NCI-H526 (cell line): ENCODE measurements at places on chromosomes 11 and 22.
A peak's percentile ranks its signal among the peaks of the same experiment; 100 is the strongest.

- DNase-seq, result no peak
These were observed 9.5 kb upstream of the RIC3 start for GRCh38 chr11:8178297-8178696.

GRCh38 chr22:27531782-27532530 lies 269.6 kb downstream of the MN1 start:
- no peak for DNase-seq

- DNase-seq, result no peak
These were observed 45.9 kb upstream of the ARHGAP20 start for GRCh38 chr11:110757962-110758755.

DNA sequence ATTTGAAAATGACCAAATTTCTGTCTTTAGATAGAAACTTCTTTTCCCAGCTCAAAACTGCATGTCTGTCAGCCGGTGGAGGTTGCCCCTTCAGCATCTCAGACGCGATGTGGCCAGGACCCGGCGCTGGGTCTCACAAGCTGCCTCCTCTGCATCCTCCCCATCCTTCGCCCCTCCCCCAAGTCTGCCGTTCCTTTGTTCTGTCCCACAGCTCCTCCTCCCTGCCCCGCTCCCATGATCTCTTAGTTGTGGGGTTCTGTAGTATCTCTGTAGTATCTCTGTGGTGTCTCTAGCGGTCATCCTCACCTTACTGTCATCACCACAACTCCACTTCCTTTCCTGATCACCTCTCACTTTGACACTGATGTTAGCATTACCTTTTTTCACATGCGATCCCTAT lies 49.9 kb downstream of the TRAF6 start:
- DNase-seq, result no peak

- peak; percentile 7 for DNase-seq
These were observed 26.8 kb upstream of the RAG1 start for GRCh38 chr11:36540998-36541397.

DNA sequence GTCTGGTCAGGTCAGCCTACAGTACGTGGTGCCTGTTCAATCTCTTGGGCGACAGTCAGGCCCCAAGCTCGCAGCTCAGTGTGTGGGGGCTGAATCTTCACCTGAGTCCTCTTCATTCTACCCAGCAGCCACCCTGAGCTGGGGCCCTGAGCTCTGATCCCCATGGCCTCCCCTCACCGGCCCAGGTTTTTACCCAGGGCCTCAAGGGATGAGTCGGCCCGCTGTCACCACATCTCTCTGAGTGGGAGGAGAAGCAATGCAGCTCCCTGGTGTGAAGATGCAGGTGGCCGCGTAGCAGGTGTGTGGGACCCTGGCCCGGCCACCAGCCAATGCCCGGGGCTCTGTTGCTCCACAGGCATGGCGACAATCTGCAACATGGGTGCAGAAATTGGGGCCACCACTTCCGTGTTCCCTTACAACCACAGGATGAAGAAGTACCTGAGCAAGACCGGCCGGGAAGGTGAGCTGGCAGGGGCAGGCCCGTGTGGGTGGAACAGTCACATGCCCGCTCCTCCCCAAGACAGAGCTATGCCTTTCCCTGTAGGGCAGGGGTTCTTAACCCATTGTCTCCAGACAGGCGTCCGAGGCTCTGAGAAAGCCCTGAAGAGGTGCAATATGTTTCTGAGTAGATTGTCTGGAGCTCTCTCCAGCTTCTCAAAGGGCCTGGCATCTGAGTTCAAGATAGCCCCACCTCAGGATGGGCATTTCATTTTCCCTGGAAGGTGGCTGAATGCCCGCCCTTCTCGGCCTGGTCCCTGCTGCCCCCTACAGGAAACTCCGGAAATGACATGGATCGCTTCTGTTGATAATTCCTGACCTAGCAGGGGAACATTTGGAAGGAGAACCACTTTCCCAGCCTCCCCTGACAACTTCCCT lies 26.9 kb downstream of the POLR3H start:
- peak; percentile 58 for DNase-seq

DNA sequence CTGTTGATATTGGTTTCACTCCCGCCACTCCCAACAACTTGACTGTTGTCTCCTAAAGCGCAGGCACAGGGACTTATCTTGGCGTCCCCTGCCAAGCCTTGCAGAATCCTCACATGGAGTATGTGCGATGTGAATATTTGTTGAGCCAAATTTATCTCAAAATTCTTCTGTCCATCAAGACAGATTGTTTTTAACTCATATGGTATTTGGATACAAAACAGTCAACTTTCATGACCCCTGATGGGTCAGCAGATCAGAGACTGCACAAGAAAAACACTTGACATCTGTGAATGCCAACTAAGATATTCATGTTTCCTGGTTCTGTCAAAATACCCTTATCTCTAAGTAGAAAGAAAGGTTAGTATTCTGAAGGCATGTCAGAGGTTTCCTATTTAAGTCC lies 221.7 kb upstream of the BLID start:
- no peak for DNase-seq

GRCh38 chr22:38316364-38317121 lies 690 bp downstream of the CSNK1E start:
- no peak for DNase-seq

DNA sequence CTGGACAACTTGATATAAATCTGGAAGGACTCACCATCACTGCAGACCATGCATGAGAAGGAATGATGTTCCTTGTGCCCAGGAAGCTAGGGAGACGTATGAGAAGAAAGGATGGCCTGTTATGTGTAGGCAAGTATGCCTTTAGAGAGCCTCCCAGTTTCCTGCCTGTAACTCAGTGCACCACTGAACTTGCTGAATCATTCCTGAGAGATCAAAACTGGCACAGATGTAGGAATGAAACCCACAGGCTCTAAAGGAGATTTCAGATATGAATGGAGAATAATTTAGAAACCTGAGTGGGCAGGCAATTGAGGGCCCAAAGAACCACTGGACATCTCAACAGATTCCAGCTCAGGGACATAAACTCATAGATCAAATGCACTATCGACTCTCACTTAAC lies 38.4 kb upstream of the PRSS23 start:
- no peak for DNase-seq

- DNase-seq, result peak; percentile 36
These were observed 1.5 kb downstream of the DBX1 start for GRCh38 chr11:20158597-20159257.

DNA sequence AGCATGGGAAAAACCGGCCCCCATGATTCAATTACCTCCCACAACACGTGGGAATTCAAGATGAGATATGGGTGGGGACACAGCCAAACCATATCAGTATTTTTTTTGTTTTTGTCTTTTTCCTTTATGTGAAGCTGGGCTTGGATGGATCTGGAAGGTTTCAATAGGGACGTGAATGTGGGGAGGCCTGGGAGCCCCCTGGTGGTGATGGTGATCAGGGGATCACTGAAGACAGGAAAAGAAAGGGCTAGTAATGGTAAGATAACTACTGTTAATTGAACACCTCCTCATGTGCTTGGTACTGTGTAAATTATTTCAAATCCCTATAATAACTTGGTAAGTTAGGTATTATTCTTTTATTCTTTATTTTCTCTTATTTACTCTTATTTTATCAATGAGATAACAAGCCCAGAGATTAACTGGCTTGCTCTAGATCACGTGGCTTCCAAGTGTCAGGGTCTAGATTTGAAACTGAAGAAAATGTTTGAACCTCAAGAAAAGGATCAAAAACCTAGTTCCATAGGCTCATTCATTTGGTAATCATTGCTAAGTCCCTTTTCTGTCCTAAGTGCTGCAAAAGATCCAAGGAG lies 364.2 kb downstream of the TENM4 start:
- DNase-seq, result peak; percentile 39
